PC-9 (cell line): ENCODE measurements at places on chromosomes 12 and 14. TPM values are rescaled to one million over a fixed set of nuclear protein-coding genes. Genes with fewer than 3 reads are reported as not detected.

DNA sequence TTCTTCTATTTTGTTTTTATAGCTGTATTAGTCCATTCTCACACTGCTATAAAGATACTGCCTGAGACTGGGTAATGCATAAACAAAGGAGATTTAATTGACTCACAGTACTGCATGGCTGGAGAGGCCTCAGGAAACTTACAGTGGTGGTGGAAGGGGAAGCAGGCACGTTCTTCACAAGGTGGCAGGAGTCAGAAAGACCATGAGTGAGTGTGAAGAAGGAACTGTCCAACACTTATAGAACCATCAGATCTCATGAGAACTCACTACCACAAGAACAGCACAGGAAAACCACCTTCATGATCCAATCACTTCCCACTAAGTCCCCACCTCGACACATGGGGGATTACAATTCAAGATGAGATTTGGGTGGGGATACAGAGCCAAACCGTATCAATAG, 42.3 kb downstream of the ARMH4 start:
- DNase-seq = no peak

The NUDT4 gene
- 38.7 and 51.0 TPM in 2 replicates for total RNA-seq

The SLC41A2 gene
- total RNA-seq = 12.7 and 14.8 TPM in 2 replicates

The APOLD1 gene
- 23.3 and 24.9 TPM in 2 replicates for total RNA-seq

GRCh38 chr12:5333096-5333495, 98.8 kb upstream of the NTF3 start:
- no peak for DNase-seq

DNA sequence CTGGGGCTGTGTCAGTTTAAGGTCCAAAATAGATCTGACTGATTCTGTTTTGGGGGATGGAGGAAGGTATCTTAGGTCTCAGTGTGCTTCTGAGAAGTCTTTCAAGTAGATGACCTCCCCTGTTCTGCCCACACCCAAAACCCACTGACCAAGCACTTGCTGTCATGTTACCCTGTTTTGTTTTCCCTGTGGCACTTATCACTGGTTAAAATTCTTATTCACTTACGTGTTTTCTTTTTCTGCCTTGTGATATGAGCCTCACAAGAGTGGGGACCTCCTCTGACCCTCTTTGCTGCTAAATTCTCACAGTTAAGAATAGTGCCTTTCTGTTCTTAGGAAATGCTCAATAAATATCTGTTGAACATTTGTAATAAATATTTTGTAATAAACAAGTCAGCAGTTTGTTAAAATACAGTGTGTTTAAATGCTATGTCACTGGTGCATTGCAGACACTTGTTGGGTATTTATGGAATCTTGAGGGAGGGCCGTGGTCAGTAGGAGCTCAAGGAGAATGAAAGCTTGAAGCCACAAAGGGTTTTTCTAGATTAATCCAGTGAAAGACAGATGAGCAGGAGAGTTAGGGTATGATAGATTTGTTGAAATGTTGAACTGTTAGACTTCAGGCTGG, 20.9 kb downstream of the PLEKHA5 start:
- no peak for DNase-seq

The NYNRIN gene
- 15.1 and 17.7 TPM in 2 replicates for total RNA-seq
